Body of pancreas (tissue), 4 donors: ENCODE measurements at places on chromosomes 6 and 20. TPM values are rescaled to one million over a fixed set of nuclear protein-coding genes. Genes with fewer than 3 reads are reported as not detected.

TXLNB gene
- not detected for total RNA-seq

BTNL2 gene
- total RNA-seq, result not detected

HSP90AB1 gene
- total RNA-seq, result 269 TPM

LATS1 gene
- 12.7 TPM for total RNA-seq

NSFL1C gene
- 33.7 TPM for total RNA-seq

SLC13A3 gene
- total RNA-seq, result 6.3 TPM

BPIFB1 gene
- not detected for total RNA-seq

KCNQ2 gene
- total RNA-seq, result 1.8 TPM

GPLD1 gene
- 0.66 TPM for total RNA-seq

DSTN gene
- total RNA-seq, result 103 TPM

SMIM13 gene
- 4.4 TPM for total RNA-seq

ECT2L gene
- total RNA-seq, result not detected

DPPA5 gene
- not detected for total RNA-seq

MOG gene
- total RNA-seq, result not detected

HSPA1L gene
- total RNA-seq, result 1.0 TPM

RGS19 gene
- total RNA-seq, result 14.5 TPM

ARMC2 gene
- total RNA-seq, result 0.66 TPM

WFDC10B gene
- total RNA-seq, result not detected

PDYN gene
- total RNA-seq, result not detected

IL20RA gene
- total RNA-seq, result 23.7 TPM

SAMD5 gene
- 0.26 TPM for total RNA-seq

BMP7 gene
- total RNA-seq, result 4.2 TPM

SLC29A1 gene
- total RNA-seq, result 44.8 TPM

VGLL2 gene
- total RNA-seq, result 0.99 TPM

TNFAIP3 gene
- total RNA-seq, result 9.6 TPM

RMND1 gene
- 10.9 TPM for total RNA-seq

UBE2C gene
- not detected for total RNA-seq

DDX43 gene
- 0.26 TPM for total RNA-seq

TRIM40 gene
- not detected for total RNA-seq

IRF4 gene
- 0.26 TPM for total RNA-seq

C6orf141 gene
- total RNA-seq, result 11.4 TPM

GSTA3 gene
- not detected for total RNA-seq
